Stimulated activated CD4-positive, alpha-beta T cell treated with anti-CD3 and anti-CD28 coated beads, TNF-alpha, amount 100 ng/mL, for 1 hour (primary cell): ENCODE measurements at places on chromosomes 12 and 14.

GRCh38 chr12:56286044-56286830 is 13.9 kb downstream of the CS start:
- DNase-seq: no peak

DNA sequence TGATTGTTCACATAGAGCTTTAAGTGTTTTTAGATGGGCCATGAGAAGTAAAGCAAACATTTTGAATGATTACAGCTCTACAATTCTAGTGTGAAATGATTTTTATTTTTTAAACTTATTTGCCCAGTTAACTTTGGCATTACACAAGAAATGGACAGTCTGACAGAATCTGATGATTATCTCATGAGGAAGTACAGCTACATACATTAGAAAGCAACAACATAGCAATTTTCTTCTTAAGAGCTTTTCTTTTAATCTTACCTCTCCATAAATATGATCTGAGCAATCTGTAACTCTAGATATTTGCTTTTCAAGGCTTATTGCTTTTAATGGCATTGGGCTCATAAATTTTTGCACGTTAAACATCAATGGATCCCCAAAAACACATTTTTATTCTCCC is 26.5 kb upstream of the PPP1R12A start:
- no peak for DNase-seq

- no peak for DNase-seq
These were observed 319.7 kb upstream of the NAV3 start for GRCh38 chr12:77510985-77511384.

DNA sequence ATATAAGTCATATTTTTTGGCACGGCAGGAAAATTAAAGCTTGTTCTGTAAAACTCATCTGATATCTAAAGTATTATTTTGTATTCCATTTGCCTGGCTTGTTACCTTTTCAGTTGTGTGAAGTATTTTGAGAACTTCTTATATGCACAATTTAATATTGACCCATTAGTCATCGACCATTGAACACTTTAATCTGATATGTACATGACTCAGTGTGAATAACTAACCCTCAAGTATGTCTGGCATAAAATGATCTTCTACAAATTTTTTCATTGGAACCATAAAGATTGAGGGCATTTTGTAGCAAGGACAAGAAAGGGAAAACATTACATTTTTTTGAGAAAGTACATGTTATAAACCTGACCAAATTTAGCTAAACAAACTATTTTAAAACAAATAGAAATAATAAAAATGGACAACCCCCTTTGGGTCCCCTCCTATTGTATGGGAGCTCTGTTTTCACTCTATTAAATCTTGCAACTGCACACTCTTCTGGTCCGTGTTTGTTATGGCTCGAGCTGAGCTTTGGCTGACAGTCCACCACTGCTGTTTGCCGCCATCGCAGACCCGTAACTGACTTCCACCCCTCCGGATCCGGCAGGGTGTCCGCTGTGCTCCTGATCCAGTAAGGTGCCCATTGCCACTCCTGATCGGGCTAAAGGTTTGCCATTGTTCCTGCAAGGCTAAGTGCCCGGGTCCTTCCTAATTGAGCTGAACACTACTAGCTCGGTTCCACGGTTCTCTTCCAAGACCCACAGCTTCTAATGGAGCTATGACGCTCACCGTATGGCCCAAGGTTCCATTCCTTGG is 118.8 kb downstream of the SLC6A15 start:
- DNase-seq: no peak

- DNase-seq: no peak
These were observed 190.4 kb upstream of the DIO3 start for GRCh38 chr14:101370593-101371569.

GRCh38 chr12:4855121-4855924 is 54.4 kb upstream of the KCNA1 start:
- no peak for DNase-seq

DNA sequence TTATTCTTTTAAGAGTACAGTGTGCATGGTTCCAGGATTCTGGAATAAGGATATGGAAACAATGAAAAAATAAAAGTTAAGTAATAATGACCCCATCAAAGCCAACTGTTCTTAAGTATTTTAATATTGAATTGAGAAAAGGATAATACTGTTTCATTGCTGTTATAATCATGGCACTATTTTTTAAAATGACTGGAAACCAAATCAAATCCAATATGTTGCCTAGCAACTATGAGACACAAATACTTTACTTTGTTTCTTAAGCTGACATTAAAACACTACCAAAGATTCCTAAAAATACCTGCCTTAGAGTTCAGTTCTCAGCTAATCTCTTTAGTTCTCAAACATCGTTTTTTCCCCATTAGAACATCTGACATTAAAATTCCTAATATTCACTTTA is 66.4 kb upstream of the OTOGL start:
- no peak for DNase-seq

- DNase-seq: no peak
These were observed 11.2 kb downstream of the AVIL start for GRCh38 chr12:57807285-57807684.

GRCh38 chr14:39841088-39841487 is 408.9 kb upstream of the FBXO33 start:
- no peak for DNase-seq

GRCh38 chr12:63934936-63935335 is 90.4 kb downstream of the SRGAP1 start:
- DNase-seq: no peak

- no peak for DNase-seq
These were observed 9.1 kb downstream of the CREBL2 start for GRCh38 chr12:12620730-12621315.

GRCh38 chr14:85634205-85634604 is 104.3 kb downstream of the FLRT2 start:
- no peak for DNase-seq

DNA sequence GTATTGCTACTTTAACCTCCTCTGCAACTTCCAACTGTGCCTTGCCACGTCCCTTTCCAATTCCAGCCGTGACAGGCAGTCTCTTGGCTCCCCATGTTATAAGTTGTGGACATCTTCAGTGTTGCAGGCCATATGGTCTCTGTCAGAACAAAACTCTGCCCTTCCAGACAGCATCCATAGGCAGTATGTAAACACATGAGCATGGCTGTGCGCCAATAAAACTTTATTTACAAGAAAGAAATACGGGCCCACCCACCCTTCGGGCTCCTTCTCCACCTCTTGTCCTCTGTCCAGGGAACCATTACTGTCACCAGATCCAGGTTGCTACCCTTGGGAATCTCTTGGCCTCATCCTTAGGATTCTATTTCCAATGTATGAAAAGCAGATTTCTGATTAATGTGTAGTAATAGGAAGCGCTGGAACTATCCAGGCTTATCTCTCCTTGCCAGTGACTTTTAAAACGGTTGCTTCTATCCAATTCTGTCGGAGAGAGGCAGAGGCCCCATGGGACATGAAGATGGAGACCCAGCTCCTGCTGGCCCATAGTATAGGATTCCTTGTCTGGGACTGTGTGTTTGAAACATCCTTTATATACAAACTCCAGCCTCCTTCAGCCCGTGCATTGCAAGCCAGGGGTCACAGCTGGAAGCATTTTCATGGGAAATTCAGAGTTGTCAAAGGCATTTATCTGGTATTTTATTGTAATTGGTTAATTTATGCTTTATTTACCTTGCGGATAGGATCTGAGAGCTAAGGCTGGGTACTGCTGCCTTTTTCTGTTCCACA is 114.4 kb downstream of the ZNF664 start:
- DNase-seq: no peak

DNA sequence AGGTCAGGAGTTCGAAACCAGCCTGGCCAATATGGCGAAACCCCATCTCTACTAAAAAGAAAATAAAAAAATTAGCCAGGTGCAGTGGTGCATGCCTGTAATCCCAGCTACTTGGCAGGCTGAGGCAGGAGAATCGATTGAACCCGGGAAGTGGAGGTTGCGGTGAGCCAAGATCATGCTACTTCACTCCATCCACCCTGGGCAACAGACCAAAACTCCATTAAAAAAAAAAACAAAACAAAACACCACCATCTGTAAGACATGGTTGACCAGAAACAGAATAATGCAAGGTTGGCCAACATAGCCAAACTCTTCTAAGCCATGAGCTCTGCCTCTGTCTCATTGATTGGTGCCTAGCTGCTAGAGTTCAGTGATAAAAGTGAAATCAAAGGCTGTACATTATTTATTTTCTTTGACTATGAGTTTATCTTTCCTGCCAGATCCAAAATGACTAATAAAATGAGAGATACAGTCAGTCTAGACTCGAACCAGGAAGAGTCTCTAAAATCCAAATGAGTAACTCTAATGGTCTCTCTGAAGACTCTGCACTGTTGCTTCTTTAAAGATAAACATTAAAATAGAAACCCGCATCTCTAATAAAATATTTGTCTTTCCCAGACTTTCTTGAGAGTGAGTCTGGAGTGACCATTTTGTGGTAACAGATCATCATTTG is 404.7 kb downstream of the DAD1 start:
- DNase-seq: no peak

GRCh38 chr14:57009585-57010515 is 199.6 kb upstream of the OTX2 start:
- DNase-seq: no peak

DNA sequence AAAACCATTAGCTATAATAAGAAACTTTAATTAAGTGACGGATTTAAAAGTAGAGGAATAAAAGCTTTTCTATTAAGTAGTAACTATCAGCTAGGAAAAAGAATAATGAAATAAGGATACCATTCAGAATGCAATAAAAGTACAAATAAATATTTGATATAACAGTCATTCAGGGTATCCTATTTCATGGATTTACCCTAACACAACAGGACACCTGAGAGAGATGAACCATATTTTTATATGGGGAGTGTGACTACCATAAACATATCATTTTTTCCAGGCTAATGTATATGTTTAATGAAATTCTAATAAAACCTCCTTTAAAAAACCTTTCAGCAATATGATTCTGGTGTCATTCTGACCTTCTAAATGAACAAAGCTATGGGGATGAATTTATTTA is 393.8 kb downstream of the SNAPC1 start:
- DNase-seq: no peak

DNA sequence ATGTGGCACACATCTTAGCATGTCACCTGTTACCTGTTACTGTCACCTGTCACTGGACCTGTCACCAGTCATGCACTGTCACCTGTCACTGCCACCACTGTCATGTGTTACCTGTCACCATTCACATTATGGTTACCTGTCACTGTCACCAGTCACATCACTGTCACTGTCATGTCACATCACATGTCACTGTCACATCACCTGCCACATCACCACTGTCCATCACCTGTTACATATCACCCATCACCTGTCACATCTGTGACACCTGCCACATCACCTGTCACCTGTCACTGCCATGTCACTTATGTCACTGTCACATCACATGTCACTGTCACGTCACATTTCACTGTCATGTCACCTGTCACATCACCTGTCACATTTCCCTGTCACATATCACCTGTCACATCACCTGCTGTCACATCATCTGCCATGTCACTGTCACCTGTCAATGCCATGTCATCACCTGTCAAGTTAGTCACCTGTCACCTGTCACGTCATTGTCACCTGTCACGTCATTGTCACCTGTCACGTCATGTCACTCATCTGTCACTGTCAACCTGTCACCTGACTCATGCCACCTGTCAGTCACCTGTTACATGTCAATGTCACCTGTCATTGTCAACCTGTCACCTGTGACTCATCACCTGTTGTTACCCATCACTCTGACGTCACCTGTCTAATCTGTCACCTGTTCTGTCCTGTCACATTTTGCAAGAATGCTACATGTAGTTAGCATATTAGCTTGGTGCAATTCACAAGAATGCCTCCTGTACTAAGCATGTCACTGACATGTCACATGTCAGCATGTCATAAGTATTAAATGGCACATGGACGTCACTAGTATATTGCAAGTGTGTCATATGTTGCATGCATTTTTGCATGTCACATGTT is 29.0 kb upstream of the TESC start:
- no peak for DNase-seq

DNA sequence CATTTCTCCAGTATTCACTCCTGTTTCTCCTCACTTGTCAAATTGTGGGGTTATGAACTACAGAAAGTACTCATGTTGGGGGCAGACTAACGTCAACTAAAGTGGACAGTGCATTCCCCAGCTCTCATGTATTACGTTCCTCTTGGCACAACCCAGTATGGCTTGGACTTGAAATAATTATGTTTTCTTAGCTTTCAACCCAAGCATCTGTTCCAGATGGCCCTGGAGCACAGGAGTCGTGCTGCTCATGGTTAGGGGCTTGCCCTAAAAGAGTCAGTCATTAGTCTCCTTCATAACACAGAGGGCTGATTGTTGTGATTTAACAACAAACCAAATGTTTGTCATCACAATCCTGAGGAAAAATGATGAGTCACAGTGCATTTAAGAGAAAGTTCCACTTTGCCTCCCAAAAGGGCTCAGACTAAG is 154.4 kb downstream of the RPAP3 start:
- DNase-seq: no peak

DNA sequence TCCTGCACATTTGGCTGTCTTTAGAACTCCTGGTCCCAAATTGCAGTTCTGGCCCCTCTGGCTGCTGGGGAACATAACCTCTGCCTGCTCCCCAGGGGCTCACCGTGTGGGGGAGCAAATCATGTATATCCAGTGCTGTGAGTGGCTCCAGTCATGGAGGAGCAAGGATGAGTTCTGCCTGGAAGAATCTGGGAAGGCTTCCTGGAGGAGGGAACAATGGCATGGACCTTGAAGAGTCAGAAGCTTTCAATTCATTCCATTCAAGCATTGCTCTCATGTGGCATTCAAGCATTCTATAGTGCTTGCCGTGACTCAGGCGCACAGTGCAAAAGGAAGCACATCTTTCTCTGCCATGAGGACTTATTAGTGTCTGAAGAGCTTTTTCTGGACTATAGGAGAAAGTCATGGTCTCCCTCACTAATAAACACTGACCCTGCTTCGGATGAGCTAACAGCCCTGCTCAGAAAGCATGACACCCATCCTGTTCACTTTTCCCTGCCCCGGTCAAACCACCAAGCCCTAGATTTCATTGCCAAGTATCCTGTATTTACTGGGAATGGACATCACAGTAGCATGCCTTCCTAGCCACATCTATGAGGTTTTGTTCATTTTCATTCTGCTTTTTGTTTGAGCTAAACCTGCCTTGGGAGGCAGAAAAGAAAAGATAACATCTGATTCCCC is 3.5 kb downstream of the IFI27 start:
- no peak for DNase-seq

DNA sequence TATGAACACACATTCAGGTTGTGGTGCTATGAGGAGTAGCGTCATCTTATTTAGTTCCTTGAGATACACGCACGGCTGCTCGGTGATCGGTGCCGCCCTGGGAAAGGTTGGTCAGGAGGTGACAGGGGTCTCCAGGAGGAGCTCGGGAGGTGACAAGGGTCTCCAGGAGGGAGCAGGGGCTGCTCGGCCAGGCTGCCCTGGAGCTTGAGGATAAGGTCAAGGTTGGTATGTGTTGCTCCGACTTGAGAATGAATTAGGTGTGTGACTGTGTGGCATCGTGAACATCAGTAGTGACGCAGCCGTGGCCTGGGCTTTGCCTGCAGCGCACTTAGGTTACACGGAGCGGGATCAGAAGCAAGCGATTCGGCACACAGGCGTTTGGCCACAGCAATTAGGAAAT is 36.2 kb downstream of the CCDC92 start:
- no peak for DNase-seq

- no peak for DNase-seq
These were observed 41.9 kb downstream of the CYP46A1 start for GRCh38 chr14:99725774-99726537.

GRCh38 chr14:59771577-59771976 is 99.0 kb downstream of the RTN1 start:
- no peak for DNase-seq
